ENCODE measurements at places on chromosomes 16 and 17.

GRCh38 chr17:16080366-16080765 lies 80.7 kb downstream of the TTC19 start:
- no peak for DNase-seq

- DNase-seq, result no peak
Observed at GRCh38 chr16:89067677-89068443, 25.8 kb upstream of the ACSF3 start.

GRCh38 chr16:88640498-88641247 lies 2.3 kb downstream of the IL17C start:
- no peak for DNase-seq

DNA sequence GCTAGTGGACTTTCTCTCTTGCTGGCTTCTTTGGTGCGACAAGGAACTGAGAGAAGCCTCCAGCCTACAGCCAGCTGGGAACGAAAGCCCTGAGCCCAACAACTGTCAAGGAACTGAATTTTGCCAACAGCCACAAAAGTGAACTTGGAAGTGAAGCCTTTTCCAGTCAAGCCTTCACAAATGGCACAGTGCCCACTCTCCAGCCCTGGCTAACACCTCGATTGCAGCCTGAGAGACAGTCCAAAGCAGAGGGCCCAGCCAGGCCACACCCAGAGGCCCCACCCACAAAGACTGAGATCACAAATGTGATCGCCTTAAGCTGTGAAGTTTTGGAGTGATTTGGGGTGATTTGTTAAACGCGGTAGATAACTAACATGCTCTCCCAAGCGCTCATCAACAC lies 244.6 kb upstream of the SDK2 start:
- no peak for DNase-seq

- no peak for DNase-seq
Observed at GRCh38 chr17:63842173-63842539, 329 bp downstream of the SMARCD2 start.

DNA sequence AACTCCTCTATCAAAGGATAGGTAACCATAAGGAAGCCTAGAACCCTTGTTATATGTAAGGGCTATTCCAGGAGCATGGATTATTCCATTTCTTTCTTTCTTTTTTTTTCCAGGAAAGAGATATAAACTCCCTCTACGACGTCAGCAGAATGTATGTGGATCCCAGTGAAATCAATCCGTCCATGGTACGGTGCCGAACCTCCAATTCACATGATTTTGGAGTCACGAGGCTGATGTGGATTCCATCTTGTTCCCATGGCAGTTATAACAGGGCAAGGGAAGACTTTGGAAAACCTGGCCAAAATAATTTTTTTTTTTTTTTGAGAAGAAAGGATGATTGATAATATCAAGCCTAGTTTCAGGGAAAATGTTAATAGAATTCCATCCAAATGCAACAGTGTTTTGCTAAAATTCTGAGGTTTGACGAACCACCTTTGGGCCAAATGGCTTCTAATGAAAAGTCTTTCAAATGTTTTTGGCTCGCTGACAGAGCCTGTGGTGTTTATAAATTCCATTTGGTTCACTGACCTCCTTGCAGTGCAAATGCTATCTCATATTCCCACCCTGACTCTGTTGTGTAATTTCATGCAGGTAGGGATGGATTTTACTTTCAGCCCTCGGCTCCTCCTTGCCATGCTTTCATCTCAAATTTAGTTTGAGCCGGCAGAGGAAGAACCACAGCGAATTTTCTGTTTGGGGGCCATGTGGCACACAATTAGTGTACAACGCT lies 90.0 kb downstream of the SDR42E1 start:
- DNase-seq, result no peak

GRCh38 chr17:40086150-40087044 lies 14.0 kb downstream of the NR1D1 start:
- DNase-seq, result no peak

GRCh38 chr16:86455640-86456039 lies 54.7 kb upstream of the FOXF1 start:
- DNase-seq, result no peak

- no peak for DNase-seq
Observed at GRCh38 chr17:15351478-15351840, 10.1 kb upstream of the TEKT3 start.

- no peak for DNase-seq
Observed at GRCh38 chr16:63998-64913, 8.2 kb downstream of the RHBDF1 start.

GRCh38 chr17:58006560-58006923 lies 504 bp downstream of the SRSF1 start:
- no peak for DNase-seq

DNA sequence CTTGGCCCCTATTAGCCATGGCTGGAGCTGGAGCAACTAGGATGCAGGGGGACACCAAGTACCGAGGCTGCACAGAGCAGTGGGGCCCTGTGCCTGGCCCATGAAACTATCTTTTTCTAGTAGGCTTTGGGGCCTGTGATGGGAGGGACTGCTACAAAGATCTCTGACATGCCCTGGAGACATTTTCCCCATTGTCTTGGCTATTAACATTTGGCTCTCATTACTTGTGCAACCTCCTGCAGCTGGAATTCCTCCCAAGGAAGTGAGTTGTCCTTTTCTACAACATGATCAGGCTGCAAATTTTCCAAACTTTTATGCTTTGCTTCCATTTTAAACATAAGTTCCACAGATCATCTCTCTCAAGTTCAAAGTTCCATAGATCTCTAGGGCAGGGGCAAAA lies 174.7 kb upstream of the ANKFN1 start:
- no peak for DNase-seq

DNA sequence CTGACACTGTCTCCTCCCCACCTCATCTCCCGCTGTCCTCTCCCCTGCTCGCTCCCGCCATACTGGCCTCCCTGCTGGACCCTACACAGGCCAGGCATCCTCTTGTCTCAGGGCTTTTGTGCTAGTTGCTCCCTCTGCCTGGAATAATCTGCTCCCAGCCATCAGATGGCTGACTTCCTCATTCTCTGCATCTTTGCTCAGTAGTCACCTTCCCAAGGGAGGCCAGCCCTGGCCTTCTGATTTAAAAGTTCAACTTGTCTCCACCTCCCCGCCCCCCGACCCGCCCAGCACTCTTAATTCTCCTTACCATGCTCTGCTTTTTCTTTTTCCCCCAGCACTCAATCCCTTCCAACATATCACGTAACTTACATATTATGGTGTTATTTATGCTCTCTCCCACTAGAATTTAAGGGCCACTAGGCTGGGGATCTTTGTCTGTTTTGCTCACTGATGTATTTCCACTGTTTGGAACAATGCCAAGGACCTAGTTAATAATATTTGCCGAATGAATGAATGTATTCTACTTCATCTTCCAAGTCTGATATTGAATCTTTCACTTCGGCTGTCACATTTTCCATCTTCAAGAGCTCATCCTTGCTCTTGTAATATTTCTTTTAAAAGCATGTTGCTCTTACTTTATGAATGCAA lies 178.3 kb downstream of the CDK5R1 start:
- DNase-seq, result no peak

- no peak for DNase-seq
Observed at GRCh38 chr17:66407864-66408263, 105.5 kb downstream of the PRKCA start.

DNA sequence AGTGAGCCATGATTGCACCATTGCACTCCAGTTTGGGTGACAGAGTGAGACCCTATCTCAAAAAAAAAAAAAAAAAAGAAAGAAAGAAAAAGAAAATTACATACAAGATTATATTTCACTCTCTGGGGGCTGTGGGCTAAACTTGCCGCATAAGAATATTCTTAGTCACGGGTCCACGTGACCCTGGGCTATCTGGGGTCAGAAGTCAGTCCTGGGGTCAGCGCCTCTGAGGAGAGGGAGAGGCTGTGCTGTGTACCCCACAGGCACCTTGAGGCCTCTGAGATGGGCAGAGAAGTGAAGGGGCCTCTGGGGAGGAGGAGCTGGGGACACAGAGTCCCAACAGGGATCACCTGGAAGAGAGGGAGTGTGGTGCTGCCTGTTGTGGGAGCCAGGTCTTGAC lies 5.8 kb upstream of the CD79B start:
- DNase-seq, result no peak

DNA sequence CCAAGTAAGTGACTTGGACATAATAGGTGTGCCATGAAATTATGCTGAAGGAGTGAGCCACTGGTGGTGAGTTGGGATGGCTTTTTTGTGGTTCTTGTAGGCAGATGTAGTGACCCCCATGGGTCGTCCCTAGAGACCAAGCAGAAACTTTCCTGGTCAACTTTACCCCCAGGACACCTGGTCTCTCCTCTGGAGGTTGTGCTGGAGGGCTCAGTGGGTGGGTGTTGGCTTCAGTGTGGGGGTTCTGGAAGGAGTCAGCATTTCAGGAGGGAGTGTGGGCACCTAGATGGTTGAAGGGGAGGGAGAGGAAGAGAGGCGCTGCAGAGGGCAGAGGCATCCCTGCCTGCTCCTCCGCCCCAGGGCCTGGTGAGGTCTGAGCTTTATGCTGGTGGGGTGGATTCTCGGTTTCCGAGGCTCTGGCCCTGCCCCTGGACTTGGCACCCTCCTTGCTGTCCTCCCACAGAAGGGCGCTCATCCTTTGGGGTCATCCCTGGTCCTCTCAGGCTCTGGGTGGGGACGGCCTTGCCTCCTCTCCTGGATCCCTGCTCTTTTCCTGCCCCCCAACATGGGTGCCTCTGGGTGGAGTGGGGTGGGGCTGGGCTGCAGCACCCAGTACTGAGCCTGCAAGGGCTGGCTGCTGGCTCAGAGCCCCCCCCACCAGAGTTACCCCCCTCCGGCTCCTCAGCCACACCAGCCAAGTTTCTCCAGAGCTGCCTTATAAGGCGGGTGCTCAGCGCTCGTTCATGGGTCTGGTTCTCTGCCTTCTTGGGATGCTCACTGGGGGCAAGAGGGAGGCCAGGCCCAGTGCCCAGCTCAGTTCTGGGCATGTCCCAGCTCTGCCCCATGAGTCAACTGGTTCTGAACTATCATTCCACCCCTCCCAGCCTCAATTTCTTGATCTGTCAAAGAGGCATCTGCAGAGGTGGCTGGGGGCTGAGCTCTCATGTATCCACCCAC lies 266.8 kb downstream of the SEC14L1 start:
- no peak for DNase-seq

DNA sequence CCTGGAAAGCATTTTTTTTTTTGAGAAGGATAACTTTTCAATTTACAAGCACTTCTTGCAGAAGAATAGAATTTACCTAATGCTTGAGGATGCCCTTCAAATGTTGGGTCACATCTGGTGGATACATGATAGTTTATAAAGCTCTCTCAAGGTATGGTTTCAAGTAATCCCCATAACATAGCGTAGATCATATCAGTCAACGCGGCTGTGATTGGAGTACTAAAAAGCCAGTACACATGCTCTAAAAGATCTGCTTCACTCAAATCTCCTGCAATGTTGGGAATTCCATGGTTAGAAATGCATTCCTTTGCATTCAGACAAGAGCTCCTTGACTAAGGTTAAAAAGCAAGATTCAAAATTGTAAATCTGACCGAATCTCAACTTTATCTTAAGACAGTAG lies 3.9 kb upstream of the KCNJ16 start:
- no peak for DNase-seq

DNA sequence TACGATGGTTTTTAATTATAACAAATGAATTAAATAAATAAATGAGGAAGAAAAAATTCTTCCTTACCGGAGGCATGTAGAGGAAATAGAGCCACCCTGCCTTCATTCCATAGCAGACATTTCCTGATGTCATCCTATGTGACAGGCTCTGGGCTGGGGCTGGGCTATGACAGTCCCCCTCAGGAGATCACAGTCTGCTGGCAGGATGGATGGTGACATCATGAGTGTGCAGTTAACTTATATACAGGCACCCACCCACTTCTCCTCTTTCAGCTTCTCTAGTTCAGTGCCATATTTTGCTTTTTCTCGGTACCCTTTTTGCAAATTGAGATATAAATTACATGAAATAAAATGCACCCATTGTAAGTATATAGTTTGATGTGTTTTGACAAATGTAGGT lies 6.4 kb upstream of the CMTM3 start:
- no peak for DNase-seq

DNA sequence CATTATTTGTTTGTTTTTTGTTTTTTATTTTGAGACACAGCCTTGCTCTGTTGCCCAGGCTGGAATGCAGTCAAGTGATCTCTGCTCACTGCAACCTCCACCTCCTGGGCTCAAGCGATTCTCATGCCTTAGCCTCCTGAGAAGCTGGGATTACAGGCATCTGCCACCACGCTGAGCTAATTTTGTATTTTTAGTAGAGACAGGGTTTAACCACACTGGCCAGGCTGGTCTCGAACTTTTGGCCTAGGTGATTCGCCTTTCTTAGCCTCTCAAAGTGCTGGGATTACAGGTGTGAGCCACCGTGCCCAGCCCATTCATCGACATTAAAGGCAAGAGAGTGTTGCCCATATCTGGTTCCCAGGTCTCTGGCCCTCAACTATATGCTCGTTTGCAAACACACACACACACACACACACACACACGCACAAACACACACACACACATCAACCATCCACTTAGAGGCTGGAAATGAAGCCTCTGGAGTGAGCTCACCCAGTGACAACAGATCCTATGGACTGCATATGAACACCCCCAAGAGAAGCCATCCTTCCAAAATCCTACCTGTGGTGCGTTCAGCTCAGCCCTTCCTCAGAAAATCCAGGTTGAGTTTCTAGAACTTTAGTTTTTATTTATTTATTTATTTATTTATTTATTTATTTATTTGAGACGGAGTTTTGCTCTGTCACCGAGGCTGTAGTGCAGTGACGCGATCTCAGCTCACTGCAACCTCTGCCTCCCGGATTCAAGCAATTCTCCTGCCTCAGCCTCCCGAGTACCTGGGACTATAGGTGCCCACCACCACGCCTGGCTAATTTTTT lies 12.3 kb upstream of the SEPHS2 start:
- DNase-seq, result no peak

DNA sequence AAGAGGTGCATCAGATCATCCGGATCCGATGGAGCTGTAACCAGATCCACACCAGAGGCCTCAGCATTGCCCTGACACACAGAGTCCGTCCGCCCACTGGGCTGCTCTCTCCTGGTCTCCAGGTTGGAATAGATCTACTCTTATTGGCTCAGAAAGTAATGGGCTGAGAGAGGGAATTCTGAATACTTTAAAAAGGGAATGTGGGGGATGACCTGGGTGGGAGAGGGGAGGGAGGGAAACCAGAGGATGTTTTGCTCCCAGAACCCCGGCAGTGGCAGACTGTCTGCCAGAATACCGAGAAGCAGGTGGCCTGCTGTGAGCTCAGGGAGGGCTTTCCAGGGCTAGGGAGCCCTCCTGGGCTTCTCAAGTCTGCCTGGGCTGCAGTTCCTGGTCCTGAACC lies 126.5 kb downstream of the ENGASE start:
- no peak for DNase-seq

- DNase-seq, result no peak
Observed at GRCh38 chr16:86992587-86992986, 324.6 kb downstream of the C16orf95 start.

DNA sequence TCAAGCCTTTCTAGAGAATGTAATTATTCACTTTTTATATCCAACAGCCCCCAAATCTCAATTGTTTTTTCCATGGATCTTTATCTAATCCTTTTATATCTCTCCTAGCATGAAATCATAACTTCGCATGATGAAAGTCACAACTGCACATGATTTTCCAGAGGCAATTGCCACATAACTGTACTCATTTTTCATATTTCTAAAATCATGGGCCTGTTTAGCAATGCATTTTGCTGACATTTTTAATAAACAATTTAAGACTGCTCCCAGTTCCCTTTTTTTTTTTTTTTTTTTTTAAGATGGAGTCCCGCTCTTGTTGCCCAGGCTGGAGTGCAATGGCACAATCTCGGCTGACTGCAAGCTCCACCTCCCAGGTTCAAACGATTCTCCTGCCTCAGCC lies 83.5 kb downstream of the VMP1 start:
- no peak for DNase-seq

- no peak for DNase-seq
Observed at GRCh38 chr16:87836844-87837581, 32.3 kb downstream of the SLC7A5 start.

Data from HS-5 (cell line).